ENCODE measurements at places on chromosomes 4 and X.

DNA sequence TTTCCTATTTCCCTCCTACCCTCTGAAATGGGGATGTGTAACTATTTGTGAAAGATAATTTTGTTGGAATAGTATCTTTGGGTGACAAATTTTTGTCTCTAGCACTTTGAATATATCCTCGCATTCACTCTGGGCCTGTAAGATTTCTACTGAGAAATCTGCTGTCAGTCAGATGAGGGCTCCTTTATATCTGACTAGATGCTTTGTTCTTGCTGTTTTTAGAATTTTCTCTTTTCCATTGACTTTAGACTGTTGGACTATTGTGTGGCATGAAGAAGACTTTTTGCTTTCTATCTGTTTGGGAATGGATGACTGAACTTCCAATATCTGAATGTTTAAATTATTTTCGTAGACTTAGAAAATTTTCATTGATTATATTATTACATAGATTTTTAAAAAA, 54.2 kb upstream of the GRID2 start:
- DNase-seq, result no peak

DNA sequence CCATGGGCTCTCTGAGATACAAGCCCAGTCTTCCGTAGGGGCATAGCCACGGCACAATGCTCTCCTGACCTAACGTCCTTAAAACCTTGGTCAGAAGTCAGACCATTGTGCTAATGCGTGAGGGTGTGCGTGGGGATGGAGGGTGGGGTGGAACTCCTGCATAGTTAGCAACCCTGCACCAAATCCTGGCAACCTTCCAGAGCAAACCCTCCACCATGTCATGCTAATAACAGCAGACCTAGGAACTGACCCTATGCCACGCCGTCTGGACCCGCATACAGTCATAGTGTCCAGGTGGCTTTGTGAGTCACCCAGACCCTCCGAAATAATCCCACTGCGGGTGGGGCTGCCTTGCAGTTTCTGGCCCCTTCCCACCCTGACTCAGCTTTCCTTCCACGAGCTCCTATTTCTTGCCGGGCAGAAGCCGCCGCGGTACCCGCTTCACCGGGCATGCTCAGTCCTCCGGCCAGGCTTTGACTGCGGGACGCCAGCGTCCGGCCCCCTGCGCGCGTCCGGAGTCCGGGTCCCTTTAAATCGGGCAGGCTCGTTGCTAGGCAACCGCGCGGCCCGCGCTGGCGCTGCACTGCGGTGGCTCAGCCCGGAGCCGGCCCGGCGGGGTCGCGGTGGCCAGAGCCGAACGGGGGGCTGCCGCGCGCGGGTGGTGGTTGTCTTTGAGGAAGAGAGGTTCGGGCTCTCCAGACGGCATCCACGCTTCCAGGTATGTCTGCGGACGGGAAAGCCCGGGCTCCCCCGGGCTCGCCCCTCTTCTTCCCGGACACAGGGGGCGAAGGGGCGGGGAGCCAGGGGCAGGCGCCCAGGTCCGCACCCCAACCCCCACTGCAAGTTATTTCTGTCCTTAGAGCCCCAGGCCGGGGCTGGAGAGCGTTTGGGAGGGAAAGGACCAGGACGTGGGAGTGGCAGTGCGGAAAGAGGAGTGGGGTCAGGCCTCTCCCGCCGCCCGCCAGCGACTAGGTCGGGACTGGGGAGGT, at the start of gene CCDC160:
Gene CCDC160, plus strand, starts transcription at position 557 of the 989 bp plus-strand sequence. CDS start 7,619 bp downstream, outside the sequence.
- peak; percentile 62 for DNase-seq

GRCh38 chrX:40501164-40501855, 79.5 kb upstream of the ATP6AP2 start:
- no peak for DNase-seq

- no peak for DNase-seq
Measured at GRCh38 chrX:41047878-41048534, 37.2 kb upstream of the USP9X start.

DNA sequence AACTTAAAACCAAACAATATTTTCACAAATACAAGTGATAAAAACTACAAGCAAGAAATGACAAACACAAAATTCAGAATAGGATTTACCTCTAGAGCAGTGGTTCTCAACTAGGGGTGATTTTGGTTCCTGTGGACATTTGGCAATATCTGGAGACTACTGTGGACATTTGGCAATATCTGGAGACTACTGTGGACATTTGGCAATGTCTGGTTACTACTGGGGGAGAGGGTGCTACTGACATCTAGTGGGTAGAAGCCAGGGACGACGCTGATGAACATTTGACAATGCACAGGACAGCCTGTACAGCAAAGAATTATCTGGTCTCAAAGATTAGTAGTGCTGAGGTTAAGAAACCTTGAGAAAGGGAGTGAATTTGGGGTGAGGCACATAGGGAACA, 169.8 kb downstream of the CLCN4 start:
- no peak for DNase-seq

Measured in muscle of back (tissue), 13 donors.